ENCODE measurements at places on chromosomes 1 and 21.
A peak's percentile ranks its signal among the peaks of the same experiment; 100 is the strongest.

GRCh38 chr1:198711837-198712236 is 73.0 kb downstream of the PTPRC start:
- no peak for DNase-seq

GRCh38 chr1:177755851-177756560 is 213.9 kb downstream of the SEC16B start:
- no peak for DNase-seq

DNA sequence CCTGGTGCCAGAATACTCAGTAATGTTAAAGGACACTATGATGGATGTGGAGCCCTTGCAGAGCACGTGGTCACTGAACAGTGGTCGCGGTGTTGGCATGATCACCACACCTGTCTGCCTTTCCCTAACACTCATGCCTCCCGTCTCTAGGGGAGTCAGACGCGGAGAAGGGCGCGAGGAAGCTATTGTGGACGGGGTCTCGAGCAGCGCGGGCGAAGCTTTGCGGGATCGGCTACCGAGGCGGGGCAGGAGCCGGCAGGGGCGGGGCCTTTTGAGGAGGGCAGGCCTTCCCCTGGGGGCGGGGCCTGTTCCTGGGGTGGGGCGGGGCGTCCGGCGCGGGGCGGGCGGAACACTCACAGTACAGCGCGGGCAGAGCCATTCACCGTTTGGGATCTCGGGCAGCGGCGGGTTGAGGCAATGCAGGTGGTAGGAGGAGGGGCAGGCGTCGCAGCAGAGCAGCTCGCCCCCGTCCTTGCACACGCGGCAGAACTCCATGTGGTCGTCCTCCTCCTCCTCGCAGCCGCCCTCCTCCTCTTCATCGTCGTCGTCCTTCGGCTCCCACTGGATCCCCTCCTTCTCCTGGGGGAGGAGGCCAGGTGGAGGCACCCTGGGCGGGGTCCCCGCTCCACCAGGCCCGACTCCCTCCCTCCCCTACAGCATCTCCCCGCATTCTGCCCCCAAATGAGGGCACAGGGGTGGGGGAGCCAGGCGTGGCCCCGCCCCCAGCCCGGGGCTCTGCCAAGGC is 31.5 kb downstream of the CHD5 start:
- DNase-seq: no peak

- DNase-seq: no peak
Measured at GRCh38 chr1:20334103-20334502, 43.4 kb downstream of the VWA5B1 start.

GRCh38 chr1:101098327-101098726 is 72.7 kb upstream of the DPH5 start:
- no peak for DNase-seq

- no peak for DNase-seq
Measured at GRCh38 chr1:248824701-248825100, 1.0 kb downstream of the SH3BP5L start.

DNA sequence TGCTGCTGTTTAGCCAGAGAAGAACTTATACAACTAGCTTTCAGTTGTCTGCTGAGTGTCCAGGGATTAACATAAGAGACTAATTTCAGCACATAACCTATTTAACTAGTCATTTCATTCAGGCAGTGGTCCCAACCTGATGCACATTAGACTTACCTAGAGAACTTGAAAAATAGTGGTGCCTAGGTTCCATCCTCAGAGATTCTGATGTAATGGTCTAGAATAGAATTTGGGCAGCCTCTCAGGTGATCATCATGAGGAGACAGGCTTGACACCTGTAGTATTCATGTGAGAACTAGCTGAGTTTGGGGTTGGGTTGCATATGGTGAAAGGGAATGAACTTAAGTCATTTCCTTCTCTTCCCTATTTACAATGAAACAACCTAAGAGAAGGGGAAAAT is 24.8 kb downstream of the CNST start:
- DNase-seq: no peak

- no peak for DNase-seq
Measured at GRCh38 chr1:199867601-199868000, 159.9 kb upstream of the NR5A2 start.

- peak; percentile 61 for DNase-seq
Measured at GRCh38 chr1:228393268-228393701, 13.3 kb downstream of the TRIM11 start.

DNA sequence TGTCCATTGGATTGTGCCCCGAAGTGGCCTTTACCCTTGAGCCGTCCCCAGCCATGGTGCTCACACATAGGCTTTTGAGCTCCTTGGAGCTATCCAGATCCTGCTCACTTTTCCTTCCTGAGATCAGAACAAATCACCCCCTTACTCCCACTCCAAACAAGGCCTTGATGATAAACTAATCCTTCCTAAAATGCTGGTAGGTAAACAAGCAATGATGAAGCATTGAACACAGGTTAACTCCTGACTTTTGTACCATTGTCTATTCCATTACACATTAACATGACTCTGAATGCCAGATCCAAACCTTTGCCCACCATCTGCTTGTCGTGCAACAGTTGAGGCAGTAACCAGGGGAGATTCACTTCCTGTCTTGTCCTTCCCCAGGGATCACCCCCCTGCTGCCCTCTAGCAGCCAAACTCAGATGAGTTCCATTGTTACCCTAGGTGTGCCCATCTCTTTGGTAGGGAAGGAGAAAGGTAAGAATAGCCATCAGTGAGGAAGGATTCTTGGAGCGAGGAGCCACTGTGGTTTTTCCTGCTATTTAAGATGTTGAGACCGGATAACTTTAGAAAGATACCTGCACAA is 79.5 kb upstream of the DNAJC6 start:
- DNase-seq: no peak

- DNase-seq: no peak
Measured at GRCh38 chr1:35866991-35867390, 16.0 kb upstream of the AGO1 start.

DNA sequence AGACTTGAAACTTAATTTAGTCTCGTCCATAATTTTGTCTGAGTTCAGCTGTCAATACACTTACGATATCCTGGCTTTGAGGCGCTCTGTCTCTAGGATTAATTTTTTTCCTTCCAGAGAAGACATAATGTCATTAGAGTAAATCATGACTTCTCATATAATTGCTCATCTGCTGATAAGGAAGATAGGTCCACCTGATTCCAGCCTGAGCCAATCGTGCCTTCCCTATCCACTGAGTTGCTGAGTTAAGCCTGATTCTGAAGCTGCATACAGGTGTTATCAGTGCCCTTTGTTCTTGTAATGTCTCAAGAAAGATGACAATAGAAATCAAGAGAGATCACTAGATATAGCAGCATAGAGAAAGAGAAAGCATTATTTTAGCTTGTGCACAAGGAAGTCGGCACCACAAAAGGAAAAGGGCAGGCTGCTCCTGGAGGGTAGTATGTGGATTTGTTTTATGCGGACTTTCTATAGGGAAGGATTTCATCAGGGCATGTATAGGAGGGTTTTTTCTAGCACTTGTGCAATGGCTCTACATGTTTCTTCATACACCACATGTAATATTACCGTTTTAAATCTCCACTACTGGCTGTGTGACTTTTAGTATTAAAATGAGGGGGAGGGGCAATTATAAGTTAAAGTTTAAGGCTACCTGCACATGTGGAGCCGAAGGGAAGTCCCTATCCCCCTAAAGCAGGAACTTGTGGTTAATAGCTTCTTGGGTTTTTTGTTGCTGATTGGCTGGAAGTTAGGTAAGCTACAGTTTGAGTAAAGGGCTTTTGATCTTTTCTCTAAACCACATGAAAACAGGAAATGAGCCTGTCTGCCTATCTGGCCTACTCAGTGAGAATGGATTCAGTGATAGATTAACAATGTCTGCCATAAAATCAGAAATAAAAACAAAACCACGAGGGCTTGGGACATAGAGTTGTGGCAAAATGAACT is 133.4 kb downstream of the PLPPR5 start:
- DNase-seq: no peak

DNA sequence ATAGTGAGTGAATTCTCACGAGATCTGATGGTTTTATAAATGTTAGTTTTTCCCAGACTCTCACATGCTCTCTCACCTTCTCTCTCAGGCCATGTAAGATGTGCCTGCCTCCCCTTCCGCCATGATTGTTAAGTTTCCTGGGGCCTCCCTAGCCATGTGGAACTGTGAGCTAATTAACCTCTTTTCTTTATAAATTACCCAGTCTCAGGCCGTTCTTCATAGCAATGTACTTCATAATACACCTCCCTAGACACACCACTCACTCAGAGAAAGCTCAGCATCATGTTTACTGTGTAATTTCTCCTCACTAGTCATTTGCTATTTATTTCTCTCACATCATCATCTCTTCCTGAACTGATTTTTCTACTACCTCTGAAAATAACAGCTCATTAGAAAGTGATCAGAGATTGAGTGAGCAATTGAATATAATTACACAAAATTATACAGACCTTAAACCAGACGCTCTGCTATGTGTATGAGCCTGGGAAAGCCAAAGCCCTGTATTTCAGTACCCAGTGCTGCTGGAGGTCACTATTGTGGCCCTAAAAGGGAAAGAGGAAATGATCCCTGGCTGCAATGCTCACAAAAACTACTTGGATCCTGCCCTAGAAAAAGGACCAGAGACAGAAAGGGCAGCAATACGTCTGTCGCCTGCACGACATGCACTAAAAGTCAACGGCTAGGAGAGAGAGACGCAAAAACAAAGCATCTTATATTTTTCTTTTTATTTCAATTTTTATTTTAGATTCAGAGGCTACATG is 284.5 kb downstream of the DSCAM start:
- DNase-seq: no peak

GRCh38 chr1:177137814-177138213 is 26.7 kb downstream of the ASTN1 start:
- no peak for DNase-seq

GRCh38 chr1:171666114-171666769 is 13.8 kb upstream of the MYOC start:
- DNase-seq: no peak

DNA sequence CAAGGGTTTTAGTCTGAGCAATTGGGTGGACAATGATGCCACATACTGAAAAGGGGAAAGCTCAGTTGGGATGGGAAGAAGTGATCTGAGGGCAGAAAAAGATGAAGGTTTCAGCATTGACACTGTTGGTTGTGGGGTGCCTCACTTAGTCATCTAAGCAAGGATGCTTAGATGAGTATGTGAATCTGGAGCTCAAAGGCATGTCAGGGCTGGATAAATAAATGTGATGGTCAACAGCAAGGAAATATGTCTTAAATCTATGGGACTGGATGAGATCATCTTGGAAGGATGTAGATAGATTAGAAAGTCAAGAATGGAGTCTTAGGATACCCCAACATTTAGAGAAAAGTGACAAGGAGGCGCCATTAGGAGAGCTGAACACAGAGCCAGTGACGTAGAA is 114.6 kb downstream of the ZBTB18 start:
- DNase-seq: no peak

- no peak for DNase-seq
Measured at GRCh38 chr1:226052061-226052460, 10.5 kb upstream of the H3-3A start.

GRCh38 chr1:210448297-210448892 is 119.7 kb downstream of the HHAT start:
- DNase-seq: no peak

DNA sequence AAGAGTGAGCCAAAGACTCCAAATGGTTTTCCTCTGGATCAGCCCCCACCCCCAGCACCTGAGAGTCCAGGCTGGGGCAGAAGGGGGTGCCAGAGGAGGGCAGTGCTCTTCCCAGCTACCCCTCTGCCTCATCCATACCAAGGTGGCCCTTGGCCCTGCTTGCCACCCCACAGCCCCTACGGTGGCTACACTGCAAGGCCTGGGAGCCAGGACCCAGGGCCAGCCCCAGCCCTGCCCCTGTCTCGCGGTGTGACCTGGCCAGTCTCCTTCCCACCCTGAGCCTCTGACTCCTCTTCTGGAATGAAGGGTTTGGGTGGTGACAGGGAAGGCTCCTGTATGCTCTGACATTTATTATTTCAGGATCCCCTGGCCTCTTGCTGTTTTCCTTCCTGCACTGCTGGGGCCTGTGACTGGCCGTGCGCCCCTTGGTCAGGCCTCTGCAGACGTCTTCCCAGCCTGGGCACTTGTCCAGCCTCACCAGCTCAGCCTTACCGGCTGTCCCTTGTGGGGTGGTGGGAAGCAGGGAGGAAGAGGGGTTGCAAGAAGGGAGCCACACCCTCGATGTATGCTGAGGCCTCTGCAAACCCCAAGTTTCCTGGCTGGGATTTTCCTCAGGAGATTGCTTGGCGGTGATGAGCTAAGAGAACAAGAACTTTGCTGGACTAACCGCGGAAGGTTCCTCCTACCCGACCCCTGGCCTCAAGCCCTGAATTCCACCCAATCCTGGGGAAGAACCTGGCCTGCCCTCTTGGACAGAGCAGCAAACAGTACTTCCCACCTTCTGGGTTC is 13.5 kb downstream of the ASAP3 start:
- DNase-seq: peak; percentile 60

GRCh38 chr21:39660191-39660980 is 47.6 kb downstream of the B3GALT5 start:
- DNase-seq: peak; percentile 64

GRCh38 chr1:3261007-3261968 is 192.3 kb downstream of the PRDM16 start:
- DNase-seq: no peak

DNA sequence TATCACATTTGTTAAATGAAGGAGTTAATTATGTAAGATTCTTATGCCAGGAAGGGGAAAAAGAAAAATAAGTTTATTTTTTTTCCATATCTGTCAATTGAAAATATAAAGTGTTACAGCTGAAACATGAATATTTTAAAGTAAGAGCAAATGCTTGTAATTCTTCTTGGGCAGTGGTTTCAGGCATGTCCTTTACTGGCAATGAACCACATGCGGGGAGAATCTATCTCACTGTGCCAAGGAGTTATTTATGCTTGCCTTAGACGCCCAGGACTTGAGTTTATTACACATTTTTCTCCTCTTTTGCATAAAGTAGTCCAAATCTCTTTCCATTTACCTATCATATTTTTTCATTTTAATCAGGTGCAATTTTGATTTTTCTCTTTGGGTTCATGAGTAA is 207.8 kb upstream of the NRIP1 start:
- no peak for DNase-seq

- DNase-seq: no peak
Measured at GRCh38 chr1:219797683-219798082, 130.7 kb downstream of the SLC30A10 start.

DNA sequence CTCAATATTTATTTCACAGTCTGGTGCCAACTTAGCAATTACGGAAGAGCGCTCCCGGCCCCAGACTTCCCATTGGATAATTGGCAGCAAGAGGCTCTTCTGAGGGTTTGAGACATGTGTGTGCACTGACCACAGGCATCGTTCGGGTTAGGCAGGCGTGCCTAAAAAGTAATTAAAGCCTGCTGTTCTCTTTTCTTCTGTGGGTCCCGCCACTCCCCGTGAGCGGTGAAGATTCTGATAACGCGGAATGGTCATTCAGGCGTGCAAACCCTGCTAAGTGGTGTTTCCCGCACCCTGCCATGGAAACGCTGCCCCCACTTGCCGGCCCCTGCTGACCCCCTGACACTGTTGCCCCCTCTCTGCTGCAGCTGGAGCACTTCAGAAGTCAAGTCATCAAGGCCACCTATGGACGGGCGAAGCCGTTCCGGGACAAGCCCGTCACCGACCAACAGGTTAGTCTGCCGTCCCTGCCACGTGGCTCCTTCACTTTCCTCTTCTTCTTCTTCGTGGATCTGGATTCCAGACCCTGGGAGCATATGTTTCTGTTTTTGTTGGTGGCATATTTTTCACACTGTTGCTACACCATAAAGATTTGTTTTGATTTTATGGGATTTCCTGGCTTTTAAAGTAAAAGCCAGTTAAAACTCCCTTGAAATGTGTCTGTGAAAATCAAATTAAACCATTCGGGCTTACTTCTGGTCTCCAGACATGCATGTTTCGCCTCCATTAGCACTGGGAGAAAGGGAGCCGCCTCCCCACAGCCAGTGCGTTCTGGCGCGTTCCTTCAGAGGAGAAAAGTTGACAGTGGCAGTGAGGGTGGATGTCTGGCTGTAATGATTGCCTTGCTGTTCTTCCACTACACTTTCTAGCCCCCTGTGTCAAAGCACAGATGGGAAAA is 79.9 kb downstream of the FHAD1 start:
- peak; percentile 81 for DNase-seq

Measured in fibroblast of skin of left biceps (primary cell).